ENCODE measurements at places on chromosomes 5 and 9.
A peak's percentile ranks its signal among the peaks of the same experiment; 100 is the strongest.

GRCh38 chr9:5886114-5886939 lies 4.4 kb upstream of the MLANA start:
- peak; percentile 60 for DNase-seq

- DNase-seq = peak; percentile 70
These were observed 159.5 kb downstream of the C9orf152 start for GRCh38 chr9:110048403-110048975.

DNA sequence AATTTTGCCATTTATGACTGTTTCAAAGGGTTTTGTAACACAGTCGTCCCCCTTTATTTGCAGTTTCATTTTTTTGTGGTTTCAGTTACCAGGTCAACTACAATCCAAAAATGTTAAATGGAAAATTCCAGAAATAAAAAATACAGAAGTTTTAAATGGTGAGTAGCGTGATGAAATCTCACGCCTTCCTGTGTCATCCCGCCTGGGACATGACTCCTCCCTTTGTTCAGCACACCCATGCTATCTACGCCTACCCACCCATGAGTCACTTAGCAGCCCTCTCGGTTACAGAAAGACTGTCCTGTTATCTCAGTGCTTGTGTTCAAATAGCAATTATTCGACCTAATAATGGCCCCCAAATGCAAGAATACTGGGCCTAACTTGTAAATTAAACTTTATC lies 765.3 kb upstream of the ADAMTS16 start:
- DNase-seq = no peak

DNA sequence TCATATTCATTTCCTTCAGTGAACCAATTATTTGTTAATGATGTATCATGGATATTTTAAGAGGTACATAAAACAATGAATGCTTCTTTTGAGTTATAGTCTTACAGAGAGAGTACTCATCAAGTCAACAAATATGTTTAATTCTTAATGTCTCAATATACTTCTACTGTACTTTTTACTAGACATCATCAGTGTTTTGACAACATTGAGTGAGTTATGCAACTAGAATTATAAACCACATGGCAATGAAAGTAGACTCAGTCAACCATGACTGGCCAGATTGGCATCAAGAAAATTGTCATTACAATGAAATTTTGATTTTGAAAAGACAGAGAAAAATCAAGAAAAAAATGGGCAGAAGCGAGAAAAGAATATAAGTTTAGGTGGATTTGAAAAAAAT lies 1248.1 kb upstream of the CDH18 start:
- no peak for DNase-seq

DNA sequence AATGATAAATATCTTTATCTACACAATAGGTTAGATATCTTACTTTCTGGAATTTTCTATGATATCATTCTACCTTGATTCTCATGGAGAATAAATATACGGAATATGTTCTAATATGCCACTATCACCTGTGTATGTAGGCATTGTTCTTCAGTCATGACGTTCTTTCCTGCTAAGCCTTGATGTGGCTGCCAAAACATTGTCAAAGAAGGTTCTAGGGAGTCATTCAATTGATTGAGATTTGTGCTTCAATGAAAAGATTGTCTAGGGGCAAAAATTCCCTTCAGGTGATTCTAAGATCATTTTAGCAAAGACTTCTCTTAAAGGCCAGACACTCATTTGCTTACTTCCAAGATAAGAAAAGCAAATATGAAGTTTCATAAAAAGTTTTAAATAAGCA lies 118.1 kb downstream of the MAT2B start:
- no peak for DNase-seq

DNA sequence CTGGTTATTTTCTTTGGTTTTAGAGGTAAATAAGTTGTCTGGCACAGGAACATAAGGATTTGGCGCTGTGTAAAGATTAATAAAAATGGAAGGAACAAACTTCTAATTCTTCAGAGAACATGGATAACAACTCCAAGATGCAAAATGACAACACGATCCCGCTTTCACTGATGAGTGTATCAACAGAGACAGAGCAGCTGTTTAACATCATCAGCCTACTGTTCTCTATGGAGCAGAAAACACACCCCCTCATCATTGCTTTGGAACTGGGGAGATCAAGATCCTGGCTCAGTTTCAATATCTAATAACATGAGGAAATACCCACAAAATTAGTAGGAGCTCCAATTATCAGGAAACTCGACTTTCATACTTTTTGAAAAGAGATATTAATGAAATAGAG lies 8.3 kb upstream of the GAS1 start:
- no peak for DNase-seq

DNA sequence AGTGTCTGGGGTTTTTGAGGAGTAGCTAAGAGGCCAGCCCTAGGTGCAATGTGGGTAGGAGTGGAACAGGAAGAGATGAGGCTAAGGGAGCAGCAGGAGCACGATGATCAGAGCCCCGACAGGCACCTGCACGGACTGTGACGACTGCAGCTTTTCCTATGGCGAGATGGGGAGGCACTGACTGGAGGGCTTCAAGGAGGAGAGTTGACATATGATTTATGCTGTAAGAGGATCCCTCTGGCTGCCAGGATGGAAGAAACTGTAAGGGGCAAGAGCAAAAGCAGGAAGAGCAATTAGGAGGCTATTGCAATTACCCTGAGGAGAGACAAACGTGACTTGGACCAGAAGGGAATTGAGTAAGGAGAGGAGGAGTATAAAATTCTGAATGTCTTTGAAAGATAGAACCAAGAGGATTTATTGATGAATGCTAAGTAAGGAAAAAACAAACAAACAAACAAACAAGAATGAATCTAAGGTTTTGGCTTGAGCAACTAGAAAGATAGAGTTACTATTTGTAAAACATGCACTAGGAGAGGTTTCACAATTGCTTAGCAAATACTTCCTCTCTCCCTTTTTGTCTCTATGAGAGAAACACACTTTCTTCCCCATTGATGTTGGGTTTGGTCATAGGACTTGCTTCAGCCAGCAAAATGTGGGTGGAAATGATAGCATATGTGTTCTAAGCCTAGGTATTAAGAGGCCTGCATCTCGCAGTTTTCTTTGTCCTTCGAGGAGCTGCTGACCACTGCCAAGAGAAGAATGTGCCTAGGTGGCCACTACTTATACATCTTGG lies 32.9 kb downstream of the TRPC7 start:
- DNase-seq = no peak

DNA sequence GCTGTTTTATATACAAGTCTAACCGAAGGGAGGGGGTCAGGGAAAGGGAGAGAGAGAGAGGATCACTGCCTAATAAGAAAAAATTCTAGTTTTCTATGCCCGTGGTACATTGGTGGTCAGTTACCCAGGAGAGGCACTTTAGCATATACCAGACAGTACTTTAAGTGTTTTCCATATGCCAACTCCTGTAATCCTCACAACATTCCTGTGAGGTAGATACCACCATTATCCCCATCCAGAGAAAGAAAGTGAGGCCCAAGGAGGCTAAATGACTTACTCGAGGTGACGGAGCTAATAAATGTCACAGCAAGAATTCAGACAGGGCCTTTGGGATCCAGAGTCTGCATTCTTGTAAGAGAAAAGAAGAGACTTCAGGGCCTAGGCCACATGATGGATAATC lies 161.8 kb downstream of the NTRK2 start:
- no peak for DNase-seq

DNA sequence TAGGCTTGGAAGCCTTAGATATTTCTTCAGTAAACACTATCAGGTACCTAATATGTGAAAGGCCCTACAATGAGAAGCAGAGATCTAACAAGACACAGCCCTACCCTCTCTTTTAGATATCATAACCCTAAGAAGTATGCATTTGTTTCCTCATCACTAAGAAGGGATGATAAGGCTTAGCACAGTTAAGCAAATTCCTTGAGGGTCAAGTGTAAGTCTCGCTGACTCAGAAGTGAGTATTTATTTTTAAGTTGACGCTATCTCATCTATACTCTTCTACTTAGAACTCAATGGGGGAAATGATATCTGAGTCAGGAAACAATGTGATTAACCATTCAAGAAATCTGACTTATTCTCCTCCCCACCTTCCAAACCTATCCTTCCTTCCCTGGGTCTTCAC lies 149.7 kb downstream of the ESM1 start:
- no peak for DNase-seq

DNA sequence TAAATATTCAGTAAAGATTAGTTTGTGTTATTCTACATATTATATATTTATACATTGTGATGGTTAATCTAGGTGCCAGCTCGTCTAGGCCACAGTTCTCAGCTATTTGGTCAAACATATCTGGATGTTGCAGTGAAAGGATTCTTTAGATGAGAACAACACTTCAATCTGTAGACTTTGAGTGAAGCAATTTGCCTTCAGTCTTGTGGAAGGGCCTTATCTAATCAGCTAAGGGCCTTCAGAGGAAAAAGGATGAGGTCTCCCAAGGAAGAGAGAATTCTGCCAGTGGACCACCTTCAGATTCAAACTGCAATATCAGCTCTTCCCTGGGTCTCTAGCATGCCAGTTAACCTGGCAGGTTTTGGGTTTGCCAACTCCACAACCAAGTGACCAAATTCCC lies 112.0 kb downstream of the SH3TC2 start:
- DNase-seq = no peak

DNA sequence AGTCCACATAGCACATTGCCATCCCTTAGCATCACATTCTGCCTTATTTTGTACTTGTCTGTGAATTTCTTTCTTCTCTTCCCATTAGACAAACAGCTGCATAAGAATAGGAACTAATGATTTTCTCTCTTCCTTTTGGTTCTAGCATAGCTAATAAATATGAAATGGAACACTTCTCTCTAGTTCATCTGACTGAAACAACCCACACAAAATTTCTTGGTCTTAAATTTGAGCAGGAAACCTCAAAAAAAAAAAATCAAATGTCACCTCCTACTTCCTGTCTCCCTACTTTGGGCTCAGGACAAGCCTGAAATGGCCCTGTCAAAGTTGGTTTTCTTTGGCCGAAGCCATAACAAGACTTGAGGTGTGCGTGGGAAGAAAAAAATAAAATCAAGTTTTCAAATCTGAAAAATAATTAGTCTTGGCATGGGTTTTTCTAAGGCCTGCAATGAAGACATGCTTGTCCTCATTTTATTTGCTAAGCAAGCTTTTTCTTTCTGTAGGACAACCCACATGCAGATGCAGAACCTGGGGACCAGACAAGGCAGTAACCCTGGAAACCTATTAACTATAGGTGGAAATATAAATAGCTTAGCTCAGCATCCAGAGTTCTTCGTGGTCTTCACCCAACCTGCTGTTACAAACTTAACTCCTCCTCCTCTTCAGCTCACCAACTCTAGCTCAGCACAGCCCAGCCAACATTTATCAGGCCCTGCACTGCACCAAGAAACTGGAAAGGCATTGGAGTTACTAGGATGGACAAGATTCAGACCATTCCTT lies 523.5 kb upstream of the KLF4 start:
- DNase-seq = no peak

DNA sequence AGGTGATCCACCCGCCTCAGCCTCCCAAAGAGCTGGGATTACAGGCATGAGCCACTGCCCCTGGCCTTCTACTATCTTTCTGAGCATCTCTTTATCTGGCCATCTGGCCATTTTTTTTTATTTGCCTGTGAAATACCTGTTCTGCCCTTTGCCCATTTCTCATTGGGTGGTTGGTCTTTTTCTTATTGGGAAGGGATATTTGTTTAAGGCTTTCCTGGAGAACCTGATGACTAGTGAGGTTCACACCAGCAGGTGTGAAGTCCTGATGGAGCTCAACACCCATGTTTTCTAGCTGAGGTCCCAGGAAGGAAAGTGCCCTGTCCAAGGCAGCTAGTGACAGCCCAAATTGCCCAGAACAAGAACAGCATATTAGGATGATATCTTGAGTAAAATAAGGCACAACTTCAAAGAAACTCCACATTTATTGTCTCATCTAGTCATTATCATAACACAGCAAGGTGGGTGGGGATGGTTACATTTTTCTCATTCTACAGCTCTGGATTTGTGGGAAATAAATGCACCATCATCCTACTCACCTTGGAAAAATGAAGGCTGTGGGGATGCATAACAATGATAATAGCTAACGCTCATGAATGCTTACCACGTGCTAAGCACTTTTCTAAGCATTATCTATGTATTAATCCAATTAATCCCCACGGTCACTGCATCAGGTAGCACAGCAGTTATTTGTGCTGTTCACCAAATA lies 20.3 kb downstream of the SLC36A3 start:
- no peak for DNase-seq

DNA sequence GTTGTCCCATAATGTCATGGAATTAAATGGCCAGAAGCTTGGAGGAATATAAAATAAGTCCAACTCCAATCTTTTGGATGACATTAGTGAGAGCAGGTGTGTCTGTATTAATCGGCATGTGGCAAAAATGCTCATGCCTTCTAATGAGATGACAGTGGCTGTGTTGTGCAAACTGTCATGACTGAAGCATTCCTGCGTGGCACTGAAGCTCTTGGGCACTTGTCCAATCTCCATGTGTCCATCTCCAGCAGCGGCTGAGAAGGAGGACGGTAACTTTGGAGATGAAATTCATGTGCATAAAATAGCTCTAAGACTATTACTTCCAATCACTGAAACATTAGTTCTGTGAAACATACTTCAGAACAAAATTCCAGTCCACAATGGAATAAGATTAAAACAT lies 697.5 kb upstream of the GRAMD2B start:
- no peak for DNase-seq

- no peak for DNase-seq
These were observed 90.3 kb upstream of the CER1 start for GRCh38 chr9:14812806-14813205.

GRCh38 chr5:127313847-127314473 lies 23.4 kb downstream of the MEGF10 start:
- DNase-seq = peak; percentile 34

DNA sequence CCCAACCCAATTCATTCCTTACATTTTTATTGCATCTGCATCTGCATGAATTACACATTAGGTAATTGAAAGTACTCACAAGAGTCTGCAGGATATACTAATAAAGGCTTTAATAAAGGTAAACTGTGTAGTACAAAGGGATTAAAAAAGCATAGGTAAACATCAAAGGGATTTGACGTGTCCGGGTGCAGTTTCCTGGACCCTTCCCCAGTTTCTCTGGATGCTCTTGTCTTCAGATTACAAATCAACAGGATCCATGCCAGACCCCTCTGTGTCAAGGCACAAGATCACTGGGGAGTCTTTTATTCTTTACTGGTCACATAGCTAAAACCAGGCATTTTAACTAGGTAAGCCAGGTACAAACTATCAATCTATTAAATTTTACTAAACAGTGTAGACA lies 177.2 kb upstream of the TYRP1 start:
- DNase-seq = no peak

DNA sequence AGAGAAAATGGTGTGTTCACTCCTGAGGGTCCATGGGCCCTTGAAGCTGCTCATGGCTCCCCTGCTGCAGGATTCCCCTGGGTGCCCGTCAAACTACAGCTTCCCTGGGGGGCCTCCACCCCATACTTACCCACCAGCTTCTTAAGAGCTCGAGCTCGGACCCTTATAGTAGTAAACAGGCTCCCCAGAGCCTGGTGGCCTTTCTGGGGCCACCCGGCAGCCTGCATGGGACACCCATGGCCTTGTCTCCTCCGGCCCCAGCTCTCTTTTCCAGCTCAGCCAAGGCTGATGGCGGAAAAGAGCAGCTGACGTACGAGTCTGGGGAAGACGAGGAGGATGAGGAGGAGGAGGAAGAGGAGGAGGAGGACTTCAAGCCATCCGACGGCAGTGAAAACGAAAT lies 4.2 kb upstream of the CEL start:
- no peak for DNase-seq

GRCh38 chr9:73024601-73025034 lies 71.8 kb upstream of the ALDH1A1 start:
- DNase-seq = no peak

GRCh38 chr5:135269931-135270421 lies 129.1 kb downstream of the MACROH2A1 start:
- DNase-seq = no peak
